ENCODE measurements at places on chromosomes 4 and X.

DNA sequence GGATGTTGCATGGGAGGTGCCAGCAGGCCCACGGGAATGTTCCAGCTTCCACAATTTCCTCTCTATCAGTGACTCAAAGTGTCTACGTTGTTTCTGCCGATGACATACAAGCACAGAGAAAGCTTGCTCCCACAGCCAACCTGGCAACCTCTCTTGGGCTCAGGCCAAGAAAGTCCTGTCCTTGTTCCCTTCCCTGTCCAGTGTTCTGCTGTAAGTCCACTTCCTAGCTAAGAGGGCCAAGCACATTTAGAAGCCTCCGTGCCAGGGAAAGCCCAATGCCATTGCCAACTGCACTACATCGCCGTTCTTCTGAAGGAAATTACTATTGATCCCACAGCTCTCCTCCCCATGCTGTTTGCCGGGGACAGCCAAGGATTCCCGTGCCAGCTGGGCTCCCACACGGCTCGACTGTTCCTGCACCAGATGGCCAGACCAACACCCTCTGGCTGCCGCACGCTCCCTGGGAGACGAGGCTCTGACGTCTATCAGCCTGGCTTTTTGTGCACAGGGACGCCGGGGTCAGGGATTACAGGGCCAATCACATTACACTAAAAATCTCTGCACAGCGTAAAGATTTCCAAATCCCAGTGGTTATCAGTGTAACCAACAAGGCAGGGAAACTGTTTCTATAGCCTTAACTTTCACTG, 284.0 kb downstream of the BCOR start:
- DNase-seq: peak; percentile 68

- DNase-seq: peak; percentile 23
Measured at GRCh38 chr4:156137679-156138473, 184.2 kb upstream of the CTSO start.

GRCh38 chr4:41325901-41326300, 69.2 kb downstream of the UCHL1 start:
- no peak for DNase-seq

DNA sequence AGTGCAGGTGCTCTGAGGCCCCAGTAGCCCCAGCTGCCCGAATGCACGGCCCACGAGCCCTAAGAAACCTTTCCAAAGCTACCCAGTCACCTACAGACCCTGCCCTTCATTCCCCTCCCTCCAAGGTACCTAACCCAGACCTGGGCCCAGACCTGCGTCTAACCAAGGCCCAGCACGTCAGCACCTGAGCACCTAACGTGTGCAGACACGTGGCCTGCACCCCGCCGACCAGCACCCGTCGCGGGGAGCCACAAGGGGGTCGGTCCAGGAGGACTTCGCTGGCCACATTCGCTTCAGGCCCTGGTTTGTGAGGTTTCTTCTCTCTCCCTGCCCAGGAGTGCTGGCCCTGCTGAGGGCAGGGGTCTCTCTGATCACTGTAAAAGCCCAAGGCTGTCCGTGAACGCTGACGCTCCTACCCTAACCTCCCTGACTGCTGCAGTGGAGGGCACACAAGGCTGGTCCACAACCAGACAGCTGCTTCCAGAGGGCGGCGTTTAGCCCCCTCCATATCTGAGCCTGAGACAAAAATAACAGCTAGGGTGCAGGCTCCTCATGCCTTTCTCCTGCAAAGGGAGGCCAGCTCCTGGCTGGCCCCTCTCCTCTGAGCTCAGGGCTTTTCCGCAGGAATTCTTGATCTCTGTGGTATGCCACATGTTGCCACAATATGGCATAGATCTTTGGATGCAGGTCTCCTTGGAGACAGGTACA, 31.8 kb downstream of the WDR1 start:
- no peak for DNase-seq

DNA sequence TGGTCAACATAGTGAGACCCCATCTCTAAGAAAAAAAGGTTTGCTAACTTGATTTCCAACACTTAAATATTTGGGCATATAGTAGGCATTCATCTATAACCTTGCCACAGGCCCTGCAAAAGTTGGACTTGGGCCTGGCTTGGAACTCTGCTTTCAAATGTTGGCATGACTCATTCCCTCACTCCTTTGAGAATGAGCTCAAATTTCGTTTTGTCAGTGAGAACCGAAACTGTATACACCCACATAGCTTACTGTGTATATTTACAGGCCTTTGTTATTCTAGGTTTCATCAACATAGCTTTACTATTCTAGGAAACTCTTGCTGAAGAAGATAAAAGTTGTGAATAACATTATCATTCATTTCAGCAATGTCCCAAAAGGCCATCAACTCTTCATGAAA, 88.7 kb upstream of the ELOVL6 start:
- DNase-seq: no peak

DNA sequence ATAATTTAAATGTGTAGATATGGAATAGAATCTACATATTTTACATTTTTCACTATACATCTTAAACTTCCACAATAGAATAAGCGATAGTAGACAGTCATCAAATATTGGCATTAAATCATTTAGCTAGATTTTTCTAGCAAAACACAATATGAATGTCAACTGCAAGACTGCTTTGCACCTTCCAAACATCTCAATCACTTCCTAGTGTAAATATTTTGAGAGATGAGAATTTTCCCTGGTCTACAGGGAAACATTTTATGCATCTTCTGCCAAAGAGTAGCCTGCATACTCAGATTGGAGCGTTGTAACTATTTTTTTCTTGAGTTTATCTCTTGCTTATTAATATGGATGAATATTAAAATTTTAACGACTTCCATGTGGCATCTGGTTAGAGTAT, 897.4 kb downstream of the CENPC start:
- DNase-seq: no peak

GRCh38 chr4:100591161-100591876, 73.5 kb upstream of the EMCN start:
- DNase-seq: peak; percentile 80

- DNase-seq: no peak
Measured at GRCh38 chr4:159395693-159396092, 292.8 kb downstream of the RAPGEF2 start.

DNA sequence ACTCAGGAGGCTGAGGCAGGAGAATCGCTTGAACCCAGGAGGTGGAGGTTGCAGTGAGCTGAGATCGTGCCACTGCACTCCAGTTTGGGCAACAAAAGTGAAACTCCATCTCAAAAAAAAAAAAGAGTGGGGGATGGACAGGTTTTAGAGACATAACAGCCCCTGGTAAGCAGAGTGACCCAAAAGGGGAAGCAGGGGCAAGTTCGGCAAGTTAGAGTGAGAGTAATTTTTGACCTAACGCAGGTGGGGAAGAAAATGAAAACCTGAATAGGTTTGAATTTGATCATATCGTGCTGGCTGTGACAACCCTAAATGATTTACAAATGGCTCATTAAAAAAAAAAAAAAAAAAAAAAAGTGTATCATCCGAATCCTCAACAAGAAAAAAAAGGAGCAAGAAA, 25.7 kb upstream of the TMEM131L start:
- DNase-seq: no peak

DNA sequence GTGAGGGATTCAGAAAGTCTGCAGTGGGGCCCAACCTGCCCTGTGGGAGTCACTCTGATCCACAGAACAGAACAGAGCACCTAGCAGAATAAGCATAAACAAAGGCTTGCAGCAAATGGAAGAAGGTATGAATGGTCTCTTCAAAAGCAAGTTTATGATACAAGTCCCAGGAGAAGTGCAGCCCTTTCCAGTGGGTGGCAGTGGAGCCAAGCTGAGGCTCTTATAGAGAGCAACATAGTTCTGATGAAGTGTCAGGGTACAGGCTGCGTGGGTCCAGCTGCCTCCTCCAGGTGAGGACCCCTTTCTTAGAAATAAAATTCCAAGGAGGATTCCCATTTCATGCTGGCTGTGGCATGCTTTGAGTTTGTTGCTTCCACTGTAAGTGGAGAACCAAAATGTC, 88.8 kb upstream of the PAK3 start:
- DNase-seq: no peak

- DNase-seq: no peak
Measured at GRCh38 chrX:3806630-3807029, 93.2 kb upstream of the PRKX start.

- DNase-seq: no peak
Measured at GRCh38 chr4:183392377-183392776, 52.1 kb upstream of the CDKN2AIP start.

DNA sequence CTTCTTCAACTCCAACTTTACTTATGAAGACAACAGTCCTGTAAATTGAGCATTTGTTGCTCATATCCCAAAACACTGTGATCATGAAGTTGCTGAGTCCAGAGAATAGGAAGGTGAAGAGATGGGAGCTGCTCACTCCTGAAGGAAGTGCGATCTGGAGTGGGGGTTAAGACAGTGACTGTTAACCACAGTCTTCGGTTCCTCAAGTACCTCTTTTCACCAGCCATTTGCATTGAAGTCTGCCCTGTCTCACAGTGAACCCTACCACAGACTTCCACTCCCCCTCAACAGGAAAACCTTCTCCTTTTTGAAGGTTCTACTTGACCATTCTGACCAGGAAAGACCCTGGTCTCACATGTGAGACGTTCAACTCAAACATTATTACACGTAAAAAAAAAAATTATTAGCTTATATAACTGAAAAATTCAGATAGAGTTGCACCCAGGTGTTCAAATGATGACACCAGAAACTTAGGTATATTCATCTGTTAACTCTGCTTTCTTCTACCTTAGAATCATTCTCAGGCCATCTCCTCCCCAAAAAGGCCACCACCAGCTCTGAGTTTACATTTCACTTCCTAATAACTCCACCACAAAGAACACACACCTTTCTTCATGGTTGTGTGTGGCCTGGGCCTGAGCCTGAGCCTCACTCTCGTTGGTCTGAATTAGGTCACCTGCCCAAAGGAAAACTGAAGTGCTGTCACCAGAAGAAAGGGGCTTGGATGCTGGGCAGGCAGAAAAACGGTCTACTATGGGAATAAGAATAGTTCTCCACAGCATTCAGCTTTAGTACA, 199.2 kb downstream of the DCTD start:
- DNase-seq: no peak

- DNase-seq: no peak
Measured at GRCh38 chrX:11010476-11010875, 100.7 kb upstream of the HCCS start.

- DNase-seq: peak; percentile 45
Measured at GRCh38 chr4:99264927-99265326, 25.9 kb downstream of the ADH1A start.

- peak; percentile 3 for DNase-seq
Measured at GRCh38 chrX:149570668-149571067, 16.6 kb downstream of the MAGEA9B start.

DNA sequence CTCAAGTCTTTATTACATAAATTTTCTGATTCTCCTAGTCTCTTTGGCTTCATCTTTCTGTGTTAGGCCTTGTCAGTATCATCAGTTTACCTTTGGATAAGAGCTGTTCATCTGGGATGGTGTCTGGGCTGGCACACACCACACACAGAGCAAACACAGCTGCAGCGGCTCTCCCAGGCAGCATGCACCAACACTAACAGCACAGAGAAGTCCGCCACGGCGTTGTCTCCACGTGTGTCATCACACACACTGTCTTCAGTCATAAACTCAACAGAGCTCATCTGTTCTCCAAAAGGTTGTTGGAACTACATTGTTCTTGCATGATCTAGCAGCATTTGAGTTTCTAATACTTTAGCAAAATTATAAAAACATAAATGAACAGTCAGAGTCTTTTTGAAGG, 851.9 kb upstream of the FRG1 start:
- no peak for DNase-seq

- DNase-seq: no peak
Measured at GRCh38 chr4:155529716-155530115, 136.9 kb upstream of the GUCY1A1 start.

DNA sequence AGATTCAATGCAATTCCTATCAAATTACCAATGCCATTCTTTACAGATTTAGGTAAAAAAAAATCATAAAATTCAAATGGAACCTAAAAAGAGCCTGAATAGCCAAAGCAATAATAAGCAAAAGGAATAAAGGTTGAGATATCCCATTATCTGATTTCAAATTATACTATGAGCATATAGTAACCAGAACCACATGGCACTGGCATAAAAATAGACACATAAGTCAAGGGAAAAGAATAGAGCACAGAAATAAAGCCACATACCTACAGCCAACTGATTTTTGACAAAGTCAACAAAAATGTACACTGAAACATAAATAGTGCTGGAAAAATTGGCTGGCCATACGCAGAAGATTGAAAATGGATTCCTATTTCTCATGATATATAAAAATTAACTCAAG, 853.7 kb downstream of the FAT4 start:
- no peak for DNase-seq

DNA sequence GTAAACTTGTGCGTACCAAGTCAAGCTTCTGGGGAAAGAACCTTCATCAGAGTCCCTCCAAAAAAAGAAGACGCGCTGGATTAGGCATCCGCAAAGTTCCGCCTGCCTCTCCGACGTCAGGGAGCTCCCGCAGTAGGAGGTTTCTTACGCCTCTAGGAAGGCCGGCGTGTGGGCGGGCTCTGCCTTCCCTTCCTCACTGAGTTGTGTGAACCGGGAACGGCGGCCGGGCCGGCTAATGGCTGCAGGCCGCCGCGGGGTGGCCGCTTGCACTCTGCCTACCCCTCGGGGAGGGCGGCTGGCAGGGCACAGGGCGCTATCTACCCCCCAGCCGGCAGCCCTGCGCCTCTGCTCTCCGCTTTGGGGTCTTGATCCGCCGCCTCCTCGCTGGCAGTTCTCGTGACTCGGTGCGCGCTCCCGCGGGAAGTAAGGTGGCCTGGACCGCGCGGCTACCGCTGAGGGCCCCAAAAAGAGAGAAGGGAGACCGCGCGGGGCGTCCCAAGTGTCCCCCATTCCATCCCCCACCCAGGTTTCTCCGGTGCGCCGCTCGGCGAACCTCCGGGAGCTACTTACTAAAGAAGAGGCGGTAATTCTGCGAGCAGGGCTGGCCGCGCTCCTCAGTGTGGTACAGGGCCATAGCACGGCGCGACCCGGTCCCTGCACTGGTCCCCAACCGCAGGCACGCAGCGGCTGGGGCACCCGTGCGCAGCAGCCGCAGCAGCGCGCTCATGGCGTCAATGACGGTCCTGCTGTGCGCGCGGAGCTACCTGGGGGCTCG, at the start of gene PPA2:
TSS of gene PPA2 (minus strand) at position 739 of the 775 bp plus-strand sequence. CDS start at position 727, 12 bp downstream.
- peak; percentile 94 for DNase-seq

- DNase-seq: no peak
Measured at GRCh38 chrX:145506214-145506613, 258.9 kb downstream of the SPANXN1 start.

GRCh38 chr4:110787109-110787508, 164.2 kb upstream of the PITX2 start:
- DNase-seq: no peak

DNA sequence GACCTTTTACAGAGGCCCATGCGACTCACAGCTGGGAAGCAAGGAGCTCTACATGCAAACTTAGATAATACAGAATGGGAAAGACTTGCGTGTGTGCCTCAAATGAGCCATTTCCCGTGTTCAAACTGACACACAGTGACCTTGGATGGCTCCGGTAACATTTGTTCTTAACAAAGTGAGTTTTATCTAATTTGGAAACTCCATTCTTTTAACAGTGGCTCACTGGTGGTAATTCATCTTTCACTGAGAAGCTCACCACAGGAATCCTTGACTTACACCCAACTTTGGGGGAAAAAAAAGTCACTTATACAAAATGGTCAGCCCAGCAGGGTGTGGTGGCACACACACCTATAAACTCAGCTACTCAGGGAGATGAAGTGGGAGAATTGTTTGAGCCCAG, 190.6 kb downstream of the LDB2 start:
- no peak for DNase-seq

GRCh38 chrX:16199343-16199742, 32.1 kb downstream of the MAGEB17 start:
- DNase-seq: no peak

- DNase-seq: peak; percentile 90
Measured at GRCh38 chr4:139740531-139741041, 75.0 kb downstream of the MGST2 start.
